ENCODE measurements at places on chromosomes 2 and 18. TPM values are rescaled to one million over a fixed set of nuclear protein-coding genes. Genes with fewer than 3 reads are reported as not detected.
A peak's percentile ranks its signal among the peaks of the same experiment; 100 is the strongest.

GRCh38 chr2:67872481-67872880 lies 190.3 kb downstream of the C1D start:
- no peak for DNase-seq

- DNase-seq, result peak; percentile 4
Observed at GRCh38 chr18:73688851-73689711, 458.6 kb downstream of the FBXO15 start.

- DNase-seq, result peak; percentile 91
Observed at GRCh38 chr2:188293601-188294351, 2.1 kb downstream of the GULP1 start.

ZNF514 gene
- 17.1 TPM for polyA plus RNA-seq

EFHD1 gene
- 31.8 TPM for polyA plus RNA-seq

POTEJ gene
- polyA plus RNA-seq, result not detected

NXPH2 gene
- 11.5 TPM for polyA plus RNA-seq
